ENCODE measurements at places on chromosomes 2 and 18.

DNA sequence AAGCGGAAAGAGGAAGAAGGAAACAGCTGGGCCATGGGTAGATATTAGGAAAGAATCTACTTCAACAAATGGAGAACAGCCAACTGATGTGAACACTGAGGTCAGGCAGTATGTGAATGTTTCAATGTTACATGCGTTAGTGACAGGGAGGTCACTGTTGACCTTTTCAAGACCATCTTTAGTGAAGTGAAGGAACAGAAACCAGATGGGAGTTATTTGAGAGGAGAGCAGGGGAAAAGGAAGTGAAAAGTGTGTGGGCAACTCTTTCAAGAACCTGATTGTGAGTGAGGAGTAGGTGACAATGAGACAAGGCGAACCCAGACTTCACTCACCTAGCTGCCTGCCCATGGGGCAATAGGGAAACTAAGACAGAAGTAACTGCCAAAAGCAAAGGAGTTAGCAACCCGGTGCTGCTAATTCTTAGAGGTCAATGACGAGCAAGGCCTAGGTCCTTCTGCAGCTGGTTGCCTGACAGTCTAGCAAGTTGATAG lies 67.0 kb downstream of the SP3 start:
- DNase-seq = no peak

GRCh38 chr18:9943311-9943710 lies 29.5 kb downstream of the VAPA start:
- DNase-seq = no peak

DNA sequence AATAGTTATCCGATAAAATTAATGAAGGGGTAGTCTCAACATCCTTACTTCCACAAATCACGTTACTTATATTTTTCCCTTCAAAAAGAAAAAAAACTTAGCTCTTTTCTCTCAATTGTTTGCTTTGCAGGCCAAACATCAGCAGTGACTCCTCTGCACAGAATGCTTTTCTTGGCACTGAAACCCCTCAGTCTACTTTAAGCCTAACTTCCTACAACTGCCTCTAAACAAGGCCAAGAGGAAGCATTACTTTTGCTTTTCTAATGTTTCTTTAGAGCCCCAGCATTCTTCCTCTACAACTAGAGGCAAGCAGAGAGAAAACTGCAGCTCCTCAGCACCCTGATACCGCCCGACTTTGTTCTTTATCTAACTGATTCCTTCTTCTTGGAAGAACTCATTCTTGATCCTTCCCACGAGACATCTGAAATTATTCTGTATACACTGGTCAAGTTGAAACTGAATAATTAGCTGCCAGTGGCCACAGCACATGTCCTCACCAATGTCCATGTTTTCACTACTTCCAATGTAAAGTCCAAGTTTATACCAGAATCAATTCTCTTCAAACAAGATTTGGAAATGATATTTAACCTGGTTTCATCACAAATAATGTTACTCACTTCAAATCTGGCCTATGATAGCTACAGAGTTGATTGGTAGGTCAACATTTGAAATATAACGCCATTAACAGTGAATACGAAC lies 55.3 kb downstream of the DTNB start:
- DNase-seq = no peak

GRCh38 chr2:134660626-134661402 lies 58.0 kb downstream of the TMEM163 start:
- DNase-seq = no peak

GRCh38 chr2:47179388-47179787 lies 24.3 kb upstream of the STPG4 start:
- no peak for DNase-seq

DNA sequence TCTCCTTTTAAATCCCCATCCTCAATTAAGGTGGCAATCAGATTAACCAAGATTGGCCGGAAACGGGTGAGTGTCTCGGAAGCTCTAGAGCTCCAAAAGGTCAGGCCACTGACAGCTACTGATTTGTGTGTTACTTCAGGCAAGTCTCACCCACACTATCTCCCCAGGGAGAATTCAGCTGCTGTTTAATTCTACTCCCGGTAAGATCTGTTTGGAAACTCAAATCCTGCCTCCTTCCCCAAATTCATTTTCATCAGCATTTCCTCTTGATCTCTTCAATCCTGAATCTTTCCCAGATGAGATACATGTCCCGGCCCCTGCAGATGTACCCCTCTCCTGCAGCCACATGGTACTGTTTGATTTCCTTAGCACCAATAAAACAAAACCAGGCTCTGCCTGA lies 34.9 kb downstream of the EFR3B start:
- no peak for DNase-seq

GRCh38 chr18:79395761-79396404 lies at the start of gene NFATC1:
NFATC1 (plus strand) TSS chr18:79395930; CDS start chr18:79396225, 295 bp downstream.
- no peak for DNase-seq

GRCh38 chr2:206422493-206422892 lies 20.8 kb upstream of the ADAM23 start:
- DNase-seq = no peak

DNA sequence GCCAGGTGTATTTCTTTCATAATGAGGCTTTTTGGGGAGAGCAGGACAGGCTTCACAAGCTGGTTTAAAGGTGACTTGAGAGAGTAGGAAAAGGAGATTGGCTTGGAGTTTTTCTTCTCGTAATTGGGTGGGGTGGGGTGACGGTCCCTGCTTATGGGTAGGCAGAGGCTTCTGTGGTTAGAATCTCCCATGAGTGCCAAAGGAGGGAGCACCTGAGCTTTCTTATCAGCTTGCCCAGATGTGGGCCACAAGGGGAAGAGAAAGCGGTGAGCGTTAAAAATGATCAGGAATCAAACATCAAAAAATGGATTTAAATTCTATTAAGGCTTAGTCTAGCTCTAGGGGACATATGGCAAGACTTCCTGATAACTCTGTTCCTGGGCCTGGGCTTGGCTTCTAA lies 9.7 kb upstream of the PNPT1 start:
- no peak for DNase-seq

GRCh38 chr18:61581578-61582201 lies 248.5 kb downstream of the CDH20 start:
- DNase-seq = no peak

- no peak for DNase-seq
Measured at GRCh38 chr2:15609341-15610042, 17.8 kb downstream of the DDX1 start.

DNA sequence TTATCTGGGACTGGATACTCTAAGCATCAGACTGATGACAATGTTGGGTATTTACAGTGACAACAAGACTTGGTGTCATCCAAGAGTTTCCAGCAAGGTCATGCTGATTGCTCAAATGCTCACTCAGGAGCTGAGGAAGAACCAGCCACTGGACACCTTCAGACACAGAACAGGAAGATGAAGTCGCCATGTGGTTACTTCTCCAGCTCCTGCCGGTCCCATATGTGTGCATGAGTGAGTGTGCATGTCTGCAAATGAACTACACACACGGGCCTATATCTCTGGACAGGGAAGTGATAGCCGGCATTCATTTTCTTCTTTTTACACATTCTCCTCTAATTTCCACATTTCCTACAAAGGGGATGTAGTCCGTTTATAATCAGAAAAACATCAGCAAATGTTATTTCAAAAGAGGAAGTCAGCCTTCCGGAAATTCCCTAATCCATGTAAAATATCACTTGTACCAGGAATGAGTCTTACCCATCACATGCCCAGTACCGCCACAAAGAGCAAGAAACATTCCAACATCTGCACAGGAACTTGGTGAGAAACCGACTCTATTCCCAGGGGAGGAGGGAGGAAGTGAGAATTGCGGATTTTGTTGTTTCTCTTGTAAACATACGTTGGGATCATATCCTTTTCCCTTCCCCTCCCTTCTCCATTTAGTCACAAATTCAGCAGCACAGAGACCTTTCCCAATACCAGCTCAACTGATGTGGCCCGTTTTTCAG lies 10.8 kb downstream of the RFX8 start:
- DNase-seq = no peak

- peak; percentile 22 for DNase-seq
Measured at GRCh38 chr2:177242121-177242987, 22.2 kb downstream of the NFE2L2 start.

DNA sequence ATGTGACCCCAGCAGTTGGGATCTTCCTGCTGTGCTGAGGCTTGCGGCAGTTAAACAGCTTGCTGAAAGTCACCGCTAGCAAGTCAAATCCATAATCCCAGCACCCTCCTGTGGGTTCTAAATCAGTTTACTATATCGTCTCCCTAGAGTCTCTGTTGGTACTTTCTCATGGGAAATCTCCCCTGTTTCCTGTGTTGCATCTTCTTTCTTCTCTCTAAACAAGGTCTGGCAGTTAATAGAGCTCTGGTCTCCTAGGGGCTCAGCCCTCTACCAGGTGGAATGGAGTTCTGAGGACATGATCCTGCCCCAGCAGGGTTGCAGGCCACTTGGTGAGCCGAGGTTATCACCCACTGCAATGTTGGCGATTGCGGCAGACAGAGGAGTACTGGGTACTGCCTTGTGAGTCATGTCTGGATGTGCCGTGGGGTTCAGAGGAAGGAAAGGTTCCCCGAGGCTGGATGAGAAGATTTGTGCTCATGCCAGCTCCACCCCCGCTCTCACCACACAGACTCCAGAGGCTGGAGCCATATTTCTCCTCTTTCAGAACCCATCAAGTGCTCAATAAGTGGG lies 59.4 kb upstream of the SIX2 start:
- no peak for DNase-seq

- DNase-seq = no peak
Measured at GRCh38 chr2:53672881-53673522, 94.6 kb upstream of the CHAC2 start.

- no peak for DNase-seq
Measured at GRCh38 chr2:189060096-189060642, 86.0 kb downstream of the COL3A1 start.

DNA sequence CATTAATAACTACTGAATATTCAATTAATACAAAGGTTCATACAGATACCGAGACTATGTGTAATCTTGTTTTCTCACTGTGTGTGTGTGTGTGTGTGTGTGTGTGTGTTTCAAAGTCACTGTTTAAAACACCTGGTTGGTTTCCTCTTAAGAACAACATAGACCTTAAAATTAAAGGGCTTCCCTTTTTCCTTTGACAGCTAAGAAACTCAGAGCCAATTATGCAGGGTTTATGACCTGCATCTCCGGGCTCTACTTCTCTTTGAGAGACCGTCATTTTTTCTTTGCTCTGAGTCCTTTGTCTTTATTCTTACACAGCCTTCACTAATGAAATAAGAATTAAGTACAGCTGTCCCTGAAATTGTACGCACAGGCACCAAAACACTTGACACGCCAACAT lies 145.6 kb downstream of the HDAC4 start:
- DNase-seq = no peak

GRCh38 chr18:7066965-7067555 lies 50.5 kb downstream of the LAMA1 start:
- DNase-seq = no peak

GRCh38 chr2:197514754-197515153 lies 1.1 kb upstream of the MOB4 start:
- no peak for DNase-seq

DNA sequence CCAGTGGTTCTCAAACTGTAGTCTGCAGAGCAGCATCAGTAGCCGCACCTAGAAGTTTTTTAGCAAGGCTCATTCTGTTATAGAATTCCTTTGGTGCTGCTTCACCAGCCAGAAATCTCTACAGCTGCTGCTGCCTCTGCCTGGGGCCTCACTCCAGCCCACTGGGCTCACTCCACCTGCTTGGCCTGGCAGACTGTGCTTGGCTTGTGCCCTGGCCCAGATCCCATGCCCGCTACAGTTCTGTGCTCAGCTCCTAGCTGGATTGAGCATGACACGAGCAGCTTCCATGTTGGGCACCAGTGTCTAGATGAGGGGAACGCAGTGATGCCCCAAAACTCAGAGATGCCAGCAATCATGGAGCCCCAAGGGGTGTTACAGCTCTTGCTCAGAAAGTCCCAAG lies 22.6 kb downstream of the MAPK4 start:
- DNase-seq = no peak

GRCh38 chr2:238643400-238643907 lies 204.4 kb upstream of the TWIST2 start:
- DNase-seq = no peak

- DNase-seq = no peak
Measured at GRCh38 chr2:137865954-137866540, 98.2 kb upstream of the HNMT start.

DNA sequence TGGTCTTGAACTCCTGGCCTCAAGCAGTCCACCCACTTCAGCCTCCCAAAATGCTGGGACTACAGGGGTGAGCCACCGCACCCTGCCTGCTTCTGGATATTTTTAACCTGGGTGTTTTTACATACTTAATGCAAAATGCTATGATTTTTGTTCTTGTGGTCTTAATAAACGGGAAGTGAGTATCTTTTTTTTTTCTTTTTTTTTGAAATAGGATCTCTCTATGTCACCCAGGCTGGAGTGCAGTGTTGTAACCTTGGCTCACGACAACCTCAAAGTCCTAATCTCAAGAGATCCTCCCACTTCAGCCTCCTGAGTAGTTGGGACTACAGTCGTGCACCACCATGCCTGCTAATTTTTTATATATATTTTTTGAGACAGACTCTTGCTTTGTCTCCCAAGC lies 19.2 kb upstream of the ASXL2 start:
- no peak for DNase-seq

- DNase-seq = no peak
Measured at GRCh38 chr18:27447930-27448329, 262.8 kb upstream of the CHST9 start.

DNA sequence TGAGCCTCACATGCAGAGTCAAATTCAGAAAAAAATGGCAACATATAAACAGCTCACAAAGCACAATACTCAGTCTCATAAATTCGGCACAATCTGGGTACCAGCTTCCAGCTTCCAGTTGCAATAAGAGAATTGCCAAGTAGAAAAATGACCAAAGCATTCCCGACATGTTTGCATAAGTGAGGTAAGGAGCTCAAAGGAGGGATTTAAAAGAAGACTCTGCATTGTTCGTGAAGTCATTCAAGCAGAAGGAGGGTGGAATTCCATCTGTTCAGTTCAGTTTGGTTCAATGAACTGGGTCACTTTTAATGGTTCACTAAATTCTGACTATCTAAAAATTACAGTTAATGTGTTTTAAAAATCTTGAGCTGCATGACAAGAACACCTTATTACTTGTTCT lies 106.7 kb upstream of the KLHL14 start:
- DNase-seq = no peak

GRCh38 chr2:2101924-2102323 lies 229.2 kb downstream of the MYT1L start:
- no peak for DNase-seq

DNA sequence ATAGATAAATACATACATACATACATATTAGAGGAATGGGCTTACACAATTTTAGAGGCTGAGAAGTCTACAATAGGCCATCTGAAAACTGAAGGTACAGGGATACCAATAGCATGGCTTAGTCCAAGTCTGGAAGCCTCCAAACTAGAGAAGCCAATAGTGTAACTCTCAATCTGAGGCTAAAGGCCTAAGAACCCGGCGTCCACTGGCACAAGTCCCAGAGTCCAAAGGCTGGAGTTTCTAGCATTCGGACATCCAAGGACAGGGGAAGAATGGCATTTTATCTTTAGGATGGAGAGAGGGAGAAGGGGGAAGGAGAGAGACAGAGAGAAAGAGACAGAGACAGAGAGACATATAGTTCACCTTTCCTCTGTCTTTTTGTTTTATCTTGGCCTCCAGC lies 63.7 kb upstream of the SYT4 start:
- DNase-seq = no peak

GRCh38 chr2:169073963-169074751 lies 4.8 kb downstream of the DHRS9 start:
- no peak for DNase-seq

Measured in NCI-H2081 treated with DMSO at 0.1 percent for 48 hours (cell line).